ENCODE measurements at places on chromosomes 7 and 10. TPM values are rescaled to one million over a fixed set of nuclear protein-coding genes. Genes with fewer than 3 reads are reported as not detected.

DNA sequence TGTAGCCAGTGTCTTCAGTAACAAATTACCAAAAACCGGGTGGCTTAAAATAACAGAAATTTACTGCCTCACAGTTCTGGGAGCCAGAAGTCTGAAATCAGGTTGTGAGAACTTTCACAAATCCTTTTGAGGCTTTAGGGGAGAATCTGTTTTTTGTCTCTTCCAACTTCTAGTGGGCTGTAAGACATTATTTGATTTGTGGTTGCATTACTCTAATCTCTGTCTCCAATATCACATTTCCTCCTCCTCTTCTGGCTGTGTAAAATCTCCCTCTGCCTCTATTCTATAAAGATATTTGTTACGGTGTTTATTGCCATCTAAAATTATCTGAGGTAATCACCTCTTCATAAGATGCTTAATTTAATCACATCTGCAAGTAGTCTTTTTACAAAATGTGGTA, 1039.6 kb upstream of the LRRN3 start:
- no peaks in the 10 kb centered on the region for H3K36me3 ChIP-seq
- no peak overlapping the region for H3K27ac ChIP-seq
- no peak overlapping the region for H3K4me3 ChIP-seq
- H3K27me3 ChIP-seq, result no peaks in the 10 kb centered on the region

GRCh38 chr7:45596665-45597095, 22.5 kb downstream of the ADCY1 start:
- H3K27ac ChIP-seq, result no peak overlapping the region
- peak; percentile 3 for DNase-seq
- H3K4me3 ChIP-seq, result no peak overlapping the region
- no peaks in the 10 kb centered on the region for H3K27me3 ChIP-seq

DNA sequence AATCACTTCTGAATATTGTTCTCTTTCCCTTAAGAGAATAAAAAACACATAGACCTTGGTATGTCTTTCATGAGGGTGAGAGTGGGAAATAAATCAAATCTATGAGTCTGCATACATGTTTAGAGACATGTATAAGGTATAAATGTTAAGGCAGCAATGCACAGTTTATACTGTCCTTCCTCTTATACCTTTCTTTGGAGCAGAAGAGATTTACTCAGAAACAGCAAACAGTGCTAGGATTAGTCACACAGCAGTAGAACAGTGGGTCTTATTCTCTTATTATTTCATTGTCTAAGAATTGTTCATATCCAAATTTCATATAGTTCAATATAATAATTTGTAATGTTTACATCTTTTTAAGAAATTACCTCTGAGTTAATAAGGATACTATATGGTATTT, 126.7 kb upstream of the TMEM196 start:
- no peak overlapping the region for H3K27ac ChIP-seq
- H3K4me1 ChIP-seq, result no peaks in the 10 kb centered on the region
- H3K36me3 ChIP-seq, result no peaks in the 10 kb centered on the region
- no peaks in the 10 kb centered on the region for H3K27me3 ChIP-seq
- no peak overlapping the region for H3K4me3 ChIP-seq

GRCh38 chr7:150966002-150966401, 12.1 kb downstream of the KCNH2 start:
- no peak overlapping the region for H3K27ac ChIP-seq
- no peaks in the 10 kb centered on the region for H3K4me1 ChIP-seq
- no peaks in the 10 kb centered on the region for H3K36me3 ChIP-seq
- no peak for DNase-seq
- peaks cover 13% of the 10 kb centered on the region for H3K27me3 ChIP-seq

DNA sequence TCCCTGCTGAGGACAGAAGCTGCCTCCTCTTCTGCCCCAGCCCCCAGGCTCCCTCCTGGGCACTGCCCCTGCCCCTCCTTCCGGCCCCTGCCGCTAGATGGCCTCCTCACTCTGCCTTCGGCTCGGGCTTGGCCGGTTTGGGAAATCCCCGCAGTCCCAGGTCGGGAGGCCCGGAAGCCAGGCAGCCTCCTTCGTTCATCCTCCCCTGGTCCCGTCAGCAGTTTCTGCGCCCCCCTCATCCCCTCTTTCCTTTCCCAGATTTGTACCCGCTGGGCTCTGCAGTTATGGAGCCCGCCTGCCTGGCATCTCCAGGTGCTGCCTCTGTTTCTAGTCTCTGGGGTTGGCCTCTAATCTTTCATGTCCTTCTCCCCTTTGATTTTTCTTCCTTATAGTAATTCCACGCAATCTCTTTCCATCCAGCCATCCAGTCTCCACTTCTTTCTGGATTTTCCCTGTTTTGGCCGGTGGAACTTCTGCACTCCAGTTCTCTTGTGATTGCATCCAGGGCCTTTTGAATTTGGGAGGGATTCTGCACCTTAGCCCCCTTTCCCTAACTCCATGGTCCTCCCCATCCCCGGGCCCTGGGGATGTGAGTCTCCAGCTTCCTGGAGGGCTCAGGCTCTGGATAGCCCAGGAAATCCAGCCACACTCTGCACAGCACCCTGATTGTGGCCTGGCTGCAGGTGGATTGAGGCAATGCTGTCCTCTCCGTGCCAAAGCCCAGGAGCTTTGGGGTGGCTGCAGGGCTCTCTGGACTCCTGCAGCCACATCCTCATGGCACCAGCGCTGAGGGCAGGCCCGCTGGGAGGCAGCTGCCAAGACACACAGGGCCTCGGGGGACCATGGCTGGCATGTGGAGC, 3.3 kb upstream of the SHH start:
- H3K27me3 ChIP-seq, result peaks cover 44% of the 10 kb centered on the region
- peaks cover 12% of the 10 kb centered on the region for H3K4me1 ChIP-seq
- DNase-seq, result peak; percentile 75
- no peak overlapping the region for H3K27ac ChIP-seq
- H3K4me3 ChIP-seq, result no peak overlapping the region

- no peak overlapping the region for H3K4me3 ChIP-seq
- DNase-seq, result no peak
- peaks cover 17% of the 10 kb centered on the region for H3K4me1 ChIP-seq
Measured at GRCh38 chr7:139943401-139943800, 114.3 kb downstream of the TBXAS1 start.

DNA sequence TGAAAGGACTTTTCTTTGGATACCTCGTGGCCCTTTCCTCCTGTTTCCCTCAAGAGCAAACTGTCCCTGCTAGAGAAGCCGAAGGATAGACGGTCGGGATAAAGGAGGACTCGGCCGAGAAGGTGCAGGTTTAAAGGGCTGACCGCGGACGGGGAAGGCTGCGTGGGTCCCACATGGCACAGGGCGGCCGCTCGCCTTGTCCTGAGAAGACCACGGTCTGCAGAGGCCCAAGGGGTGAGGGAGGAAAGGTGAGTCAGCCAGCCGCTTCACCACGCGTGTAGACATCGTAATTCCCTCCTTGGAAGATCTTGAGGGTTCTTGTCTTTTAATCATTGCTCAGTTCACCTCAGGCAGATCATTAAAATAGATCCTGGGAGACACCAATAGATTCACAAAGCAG, 253.8 kb downstream of the DPP6 start:
- H3K4me3 ChIP-seq, result no peak overlapping the region
- no peaks in the 10 kb centered on the region for H3K36me3 ChIP-seq
- no peaks in the 10 kb centered on the region for H3K4me1 ChIP-seq
- no peak for DNase-seq
- H3K27me3 ChIP-seq, result peaks cover 3% of the 10 kb centered on the region

DNA sequence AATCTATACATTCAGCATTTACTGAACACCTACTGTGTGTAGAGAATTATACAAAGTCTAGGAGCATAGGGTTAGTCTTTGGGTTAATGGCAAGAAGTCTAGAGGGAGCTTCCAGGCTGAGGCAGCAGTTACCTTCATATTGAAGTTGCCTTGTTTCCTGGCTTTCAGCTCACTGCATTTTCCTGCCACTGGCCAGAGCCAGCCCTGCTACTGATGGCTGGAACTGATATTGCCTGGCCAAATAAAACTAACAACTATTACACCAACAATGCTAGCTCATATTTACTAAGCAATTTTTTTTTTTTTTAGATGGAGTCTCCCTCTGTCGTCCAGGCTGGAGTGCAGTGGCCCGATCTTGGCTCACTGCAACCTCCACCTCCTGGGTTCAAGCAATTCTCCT, 165.7 kb upstream of the ITGB1 start:
- H3K27me3 ChIP-seq, result no peaks in the 10 kb centered on the region
- no peak overlapping the region for H3K27ac ChIP-seq
- peaks cover 5% of the 10 kb centered on the region for H3K36me3 ChIP-seq
- DNase-seq, result no peak
- H3K4me3 ChIP-seq, result no peak overlapping the region
- H3K4me1 ChIP-seq, result peaks cover 51% of the 10 kb centered on the region

DNA sequence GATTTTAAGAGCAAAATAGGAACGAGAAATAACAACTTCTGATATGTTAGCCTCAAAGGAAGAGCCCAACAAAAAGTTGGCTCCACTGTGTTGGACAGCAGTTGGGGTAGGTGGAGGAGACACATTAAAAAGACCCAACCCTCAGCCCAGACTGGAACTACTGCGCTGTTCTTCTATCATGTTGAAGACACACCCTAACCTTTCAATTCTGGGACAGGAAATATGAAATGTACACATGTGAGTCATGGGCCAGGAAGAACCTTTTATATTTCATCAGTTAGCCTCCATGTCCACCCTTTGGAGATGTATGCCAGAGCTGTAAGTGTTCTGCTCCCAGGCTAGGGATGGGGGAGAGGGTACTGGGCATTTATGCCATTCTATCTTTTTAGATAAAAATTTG, 22.1 kb downstream of the CLDN12 start:
- H3K27me3 ChIP-seq, result no peaks in the 10 kb centered on the region
- DNase-seq, result no peak
- H3K27ac ChIP-seq, result no peak overlapping the region
- no peaks in the 10 kb centered on the region for H3K36me3 ChIP-seq

DNA sequence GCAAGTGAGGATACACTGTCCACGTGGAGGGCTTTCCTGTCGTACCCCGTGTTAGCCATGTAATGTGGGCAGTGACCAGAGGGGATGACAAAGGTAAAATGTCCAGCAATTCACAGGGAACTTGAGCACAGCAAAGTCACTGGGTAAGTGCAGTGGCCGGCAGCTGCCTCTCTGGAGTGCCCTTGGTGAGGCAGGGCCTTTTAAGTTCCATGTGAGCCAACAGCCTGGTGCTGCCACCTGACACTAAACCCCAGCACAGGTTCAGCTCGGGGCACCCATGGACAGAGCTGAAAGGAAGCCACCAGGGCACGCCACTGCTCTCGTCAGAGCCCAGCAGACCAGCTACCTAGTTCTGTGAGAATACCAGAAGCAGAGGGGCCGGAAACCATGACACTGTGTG, 168.3 kb downstream of the PRKAG2 start:
- peaks cover 10% of the 10 kb centered on the region for H3K4me1 ChIP-seq
- no peak overlapping the region for H3K27ac ChIP-seq
- no peak overlapping the region for H3K4me3 ChIP-seq
- no peaks in the 10 kb centered on the region for H3K27me3 ChIP-seq
- DNase-seq, result no peak
- H3K36me3 ChIP-seq, result no peaks in the 10 kb centered on the region

GRCh38 chr10:101766306-101766705, 9.6 kb downstream of the FGF8 start:
- peaks cover 27% of the 10 kb centered on the region for H3K27me3 ChIP-seq
- H3K36me3 ChIP-seq, result no peaks in the 10 kb centered on the region
- H3K27ac ChIP-seq, result no peak overlapping the region
- no peak for DNase-seq
- H3K4me1 ChIP-seq, result no peaks in the 10 kb centered on the region

DNA sequence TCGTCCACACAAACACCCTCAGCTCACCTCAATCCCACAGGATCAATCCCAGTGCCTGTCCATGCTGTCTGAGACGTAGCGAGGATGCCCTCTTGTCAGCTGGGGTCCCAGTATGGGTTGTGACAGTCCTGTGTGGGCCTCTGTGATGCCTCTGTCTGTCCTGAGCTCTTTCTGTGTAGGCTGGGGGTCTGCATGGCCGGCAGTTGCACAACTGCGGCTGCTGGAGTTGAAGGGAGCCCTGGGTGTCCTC, 12.4 kb downstream of the ANTXRL start:
- peaks cover 24% of the 10 kb centered on the region for H3K4me1 ChIP-seq
- H3K36me3 ChIP-seq, result no peaks in the 10 kb centered on the region

Gene SEMA3E
- total RNA-seq, result not detected

Gene AOAH
- total RNA-seq, result 18.0 TPM

Gene HYAL4
- not detected for total RNA-seq

Gene MGAM2
- total RNA-seq, result not detected

Gene COL13A1
- not detected for total RNA-seq

Gene GCK
- total RNA-seq, result not detected
